ENCODE measurements at places on chromosomes 4 and X.

DNA sequence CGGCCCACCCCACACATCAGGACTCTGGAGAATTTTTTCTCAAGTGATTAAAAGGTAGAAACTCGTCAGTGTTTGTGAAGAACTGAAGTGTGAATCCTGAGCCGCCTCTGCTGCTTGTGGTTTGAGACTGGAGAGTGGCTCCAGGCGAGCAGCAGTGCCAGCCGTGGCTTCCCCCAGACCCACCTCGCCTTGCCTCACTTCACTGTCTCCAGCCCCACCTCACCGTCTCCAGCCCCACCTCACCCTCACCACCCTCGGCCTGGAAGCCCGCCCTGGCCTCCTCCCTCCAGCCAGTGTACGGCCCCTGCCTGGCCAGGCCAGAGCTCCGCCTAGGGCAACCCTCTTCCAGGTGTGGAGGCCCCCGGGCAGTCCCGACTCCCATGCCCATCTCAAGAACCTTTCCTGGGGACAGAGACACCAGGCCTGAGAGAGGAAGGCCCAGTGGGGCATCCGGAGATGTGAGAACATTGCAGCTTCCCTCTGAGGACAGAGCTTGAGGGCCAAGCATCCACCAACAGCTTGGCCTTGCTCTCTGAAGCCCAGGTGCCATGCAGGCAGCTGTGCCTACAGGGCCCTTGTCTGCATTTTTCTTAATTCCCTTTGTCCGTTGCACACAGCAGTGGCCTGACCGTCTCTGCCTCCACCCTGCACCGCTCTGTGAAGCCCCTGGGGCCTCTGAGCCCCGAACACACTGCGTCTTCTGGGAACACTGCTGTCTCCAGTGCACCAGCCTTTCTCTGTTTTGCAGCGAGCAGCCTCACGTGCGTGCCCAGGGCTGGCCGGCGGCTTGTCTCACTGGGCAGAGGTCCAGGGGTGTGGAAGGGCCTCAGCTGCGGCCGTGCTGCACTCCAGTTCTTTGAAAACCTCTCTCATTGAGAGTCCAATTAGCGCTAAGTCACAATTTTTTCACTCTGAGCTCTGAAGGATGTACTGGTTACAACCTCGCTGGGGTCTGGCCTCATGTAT is 13.8 kb downstream of the SH3BP2 start:
- no peak for DNase-seq

GRCh38 chrX:4379071-4379470 is 665.6 kb upstream of the PRKX start:
- DNase-seq, result no peak

- no peak for DNase-seq
Measured at GRCh38 chr4:54813674-54814073, 155.9 kb downstream of the KIT start.

DNA sequence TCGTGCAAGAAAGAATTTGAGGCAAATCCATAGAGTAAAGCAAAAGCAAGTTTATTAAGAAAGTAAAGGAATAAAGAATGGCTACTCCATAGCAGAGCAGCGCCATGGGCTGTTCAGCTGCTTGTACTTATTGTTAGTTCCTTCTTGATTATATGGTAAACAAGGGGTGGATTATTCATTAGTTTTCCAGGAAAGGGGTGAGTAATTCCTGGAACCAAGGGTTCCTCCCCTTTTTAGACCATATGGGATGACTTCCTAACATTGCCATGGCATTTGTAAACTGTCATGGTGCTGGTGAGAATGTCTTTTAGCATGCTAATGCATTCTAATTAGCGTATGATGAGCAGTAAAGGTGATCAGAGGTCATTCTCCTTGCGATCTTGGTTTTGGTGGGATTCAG is 23.5 kb upstream of the CEP135 start:
- no peak for DNase-seq

DNA sequence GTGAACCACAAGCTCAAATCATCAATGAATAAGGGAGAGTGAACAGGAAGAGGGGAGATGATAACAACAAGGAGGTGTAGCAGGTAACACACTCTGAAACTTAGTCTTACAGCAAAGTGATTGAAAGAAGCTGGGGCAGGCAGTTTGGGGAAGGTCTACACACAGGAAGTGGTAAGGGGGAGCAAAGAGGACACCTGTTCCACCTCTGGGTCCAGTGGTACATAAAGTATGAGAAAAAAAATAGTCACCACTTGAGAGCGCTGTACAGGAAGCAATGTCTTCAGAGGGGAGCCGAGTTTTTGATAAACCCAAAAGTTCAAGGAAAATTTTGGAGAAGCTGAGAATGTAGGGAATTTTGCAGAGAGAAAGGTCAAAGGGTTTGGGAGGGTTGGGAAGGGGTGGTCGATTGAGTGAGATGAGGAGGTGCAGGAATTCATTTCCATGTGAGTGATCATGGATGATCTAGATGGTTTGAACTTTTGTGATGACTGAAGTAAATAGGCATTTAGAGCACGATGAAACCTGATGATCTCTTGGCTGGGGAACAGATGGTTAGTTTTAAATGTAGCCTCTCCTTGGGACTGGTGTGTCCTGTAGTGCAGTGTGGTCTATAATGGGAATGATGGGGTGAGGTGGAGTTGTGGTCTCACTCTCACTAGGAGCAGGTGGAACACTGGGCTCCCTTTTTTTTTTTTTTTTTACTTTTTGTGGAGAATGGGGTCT is 142.0 kb downstream of the RBMX2 start:
- no peak for DNase-seq

GRCh38 chr4:156420623-156421022 is 467.0 kb upstream of the CTSO start:
- no peak for DNase-seq

DNA sequence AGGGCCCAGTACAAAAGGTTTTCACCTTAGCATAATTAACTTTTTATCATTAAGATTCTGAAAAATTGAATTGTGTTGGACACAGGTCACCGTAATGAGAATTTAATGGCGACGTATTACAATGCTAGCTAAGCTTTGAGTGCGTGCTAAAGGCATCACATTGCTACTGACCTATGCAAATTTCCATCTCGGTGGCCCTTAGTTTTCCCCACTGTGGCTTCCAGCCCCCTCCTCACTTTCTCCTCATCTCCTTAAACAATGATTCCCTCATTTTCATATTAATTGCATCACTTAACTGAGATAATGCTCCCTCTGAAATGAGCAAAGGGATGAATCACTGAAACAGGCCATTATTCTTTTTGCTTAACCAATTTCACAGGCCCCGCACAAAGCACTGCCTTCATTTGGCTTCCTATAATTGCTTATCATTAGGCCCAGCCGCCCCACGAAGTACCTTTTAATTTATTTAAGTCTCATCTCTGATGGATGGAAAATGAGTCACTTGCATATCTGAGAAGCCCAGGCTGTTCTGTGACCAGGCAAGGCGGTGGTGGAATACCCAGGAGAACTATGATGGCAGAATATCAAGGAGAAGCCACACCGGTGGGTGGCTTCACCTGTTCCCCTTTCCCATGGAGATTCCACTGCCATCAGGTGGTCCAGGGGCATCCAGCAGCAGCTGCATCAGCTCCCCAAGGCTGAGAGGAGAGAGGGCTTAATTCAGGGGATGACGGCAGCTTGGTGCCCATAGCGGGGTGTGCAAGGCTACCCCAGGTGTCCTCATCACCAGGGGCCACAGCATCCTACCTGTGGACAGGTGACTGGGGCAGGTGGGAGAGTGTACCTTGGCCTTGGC is 223.8 kb upstream of the BOD1L1 start:
- no peak for DNase-seq

- DNase-seq, result no peak
Measured at GRCh38 chr4:152206185-152206584, 329.7 kb downstream of the FBXW7 start.

DNA sequence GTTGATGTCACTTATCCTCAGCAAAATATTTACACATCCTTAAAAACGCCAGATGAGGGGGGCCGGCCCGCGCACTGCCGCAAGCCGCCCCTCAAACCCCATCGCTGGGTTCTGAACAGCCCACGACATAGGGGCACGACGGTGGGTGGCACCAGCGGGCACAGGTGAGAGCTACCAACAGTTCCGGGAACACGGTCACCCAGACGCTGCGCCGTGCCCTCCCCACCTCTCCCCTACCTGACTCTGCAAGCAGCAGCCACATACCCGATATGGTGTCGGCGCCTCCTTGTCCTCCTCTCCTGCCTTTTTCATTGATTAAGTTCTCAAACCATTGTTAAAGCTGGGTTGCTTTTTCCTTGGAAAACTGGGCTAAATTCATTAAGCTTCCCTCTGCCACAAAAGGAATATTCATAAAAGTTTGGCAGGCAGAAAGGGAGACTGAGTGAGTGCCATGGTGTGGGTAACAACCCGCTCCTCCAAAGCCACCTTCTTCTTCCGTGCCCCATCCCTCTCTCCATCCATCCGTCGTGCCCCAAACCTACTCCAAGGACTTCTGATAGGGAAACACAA is 1.4 kb downstream of the RAI2 start:
- no peak for DNase-seq

GRCh38 chrX:139126493-139126892 is 404.0 kb upstream of the F9 start:
- peak; percentile 21 for DNase-seq

DNA sequence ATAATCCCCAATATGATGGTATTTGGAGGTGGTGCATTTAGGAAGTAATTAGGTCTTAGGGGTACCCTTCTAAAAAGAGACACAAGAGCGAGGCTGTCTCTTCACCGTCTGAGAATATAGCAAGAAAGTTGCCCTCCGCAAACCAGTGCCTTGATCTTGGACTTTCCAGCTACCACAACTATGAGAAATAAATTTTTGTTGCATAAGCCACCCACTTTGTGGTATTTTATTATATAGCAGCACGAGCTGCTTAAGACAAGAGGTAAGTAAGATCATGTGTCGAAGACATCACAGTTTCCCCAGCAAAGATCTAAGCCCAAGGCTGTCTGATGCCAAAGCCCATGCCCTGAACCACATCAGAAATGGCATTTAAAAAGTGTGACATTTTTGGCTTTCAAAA is 9.6 kb upstream of the EXOSC9 start:
- DNase-seq, result no peak

- DNase-seq, result no peak
Measured at GRCh38 chr4:99966692-99967091, 16.6 kb upstream of the H2AZ1 start.

Data from Kasumi-1 (cell line).